ENCODE measurements at places on chromosomes 7 and 10.

DNA sequence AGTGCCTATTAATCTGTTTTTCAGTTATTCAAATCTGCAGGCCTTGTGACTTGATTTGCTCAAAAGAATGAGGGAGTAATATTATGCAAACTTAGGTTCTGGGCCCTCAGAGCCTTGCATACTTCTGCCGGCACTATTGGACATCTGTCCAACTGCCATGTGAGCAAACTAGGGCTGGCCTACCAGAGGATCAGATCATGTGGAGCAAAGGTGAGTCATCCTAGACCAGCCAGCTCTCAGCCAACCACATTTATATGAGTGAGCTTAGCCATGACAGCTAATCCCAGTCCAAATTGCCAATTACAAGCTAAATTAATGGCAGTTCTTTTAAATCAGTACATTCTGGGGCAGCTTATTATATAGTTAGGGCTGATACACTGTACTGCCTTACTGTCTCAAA is 69.6 kb downstream of the SDHAF3 start:
- no peak for DNase-seq

DNA sequence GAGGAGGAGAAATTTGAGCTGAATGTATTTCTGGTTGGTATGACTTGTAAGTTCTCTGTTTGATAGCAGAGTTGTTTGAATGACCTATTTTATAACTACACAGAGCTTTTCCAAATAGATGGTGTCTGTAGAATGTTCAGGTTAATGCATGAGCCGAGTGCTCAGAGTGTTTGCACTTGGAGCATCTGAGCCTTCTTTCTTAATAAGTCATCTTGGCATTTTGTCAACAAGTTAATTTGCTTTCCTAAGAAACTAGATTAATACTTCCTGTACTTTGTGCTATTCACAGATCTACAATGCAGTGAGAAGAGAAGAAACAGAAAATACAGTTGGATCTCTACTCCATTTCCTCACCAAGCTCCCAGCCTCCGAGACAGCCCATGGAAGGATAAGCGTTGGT is 138.2 kb downstream of the PLCE1 start:
- DNase-seq, result no peak

DNA sequence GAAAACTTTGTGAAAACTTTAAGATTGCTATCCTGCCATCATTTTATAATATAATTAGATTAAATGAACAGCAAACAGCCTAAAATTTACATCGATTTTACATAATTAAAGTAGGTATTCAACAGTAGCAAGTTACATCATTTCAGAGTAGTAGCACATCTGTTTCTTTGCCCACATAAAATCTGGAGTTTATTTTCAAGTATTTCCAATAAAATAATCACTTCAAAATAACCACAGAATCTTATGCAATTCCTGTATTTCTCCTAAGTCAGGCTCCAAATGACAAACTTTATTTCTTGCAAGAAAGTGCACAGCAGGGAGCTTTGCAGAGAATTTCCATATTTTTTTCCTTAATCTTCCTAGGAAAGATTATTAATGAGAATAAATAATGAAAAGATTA is 82.6 kb downstream of the CUBN start:
- DNase-seq, result no peak

- no peak for DNase-seq
Measured at GRCh38 chr7:127514499-127514898, 70.9 kb downstream of the GCC1 start.

GRCh38 chr10:83983578-83984255 is 155.6 kb upstream of the GHITM start:
- DNase-seq, result no peak

Measured in omental fat pad (tissue), 4 donors.